Endothelial cell (in vitro differentiated cells): ENCODE measurements at places on chromosomes 2 and 18. TPM values are rescaled to one million over a fixed set of nuclear protein-coding genes. Genes with fewer than 3 reads are reported as not detected.

The SH3BP4 gene
- 58.6 TPM for total RNA-seq

The CCDC74A gene
- 16.0 TPM for total RNA-seq

The ITGB6 gene
- not detected for total RNA-seq

The RBM45 gene
- total RNA-seq, result 17.0 TPM

GRCh38 chr2:215136669-215137328 is 1.6 kb downstream of the ABCA12 start:
- H3K27me3 ChIP-seq, result no peaks in the 10 kb centered on the region
- H3K4me3 ChIP-seq, result no peak overlapping the region
- DNase-seq, result no peak
- no peaks in the 10 kb centered on the region for H3K4me1 ChIP-seq

DNA sequence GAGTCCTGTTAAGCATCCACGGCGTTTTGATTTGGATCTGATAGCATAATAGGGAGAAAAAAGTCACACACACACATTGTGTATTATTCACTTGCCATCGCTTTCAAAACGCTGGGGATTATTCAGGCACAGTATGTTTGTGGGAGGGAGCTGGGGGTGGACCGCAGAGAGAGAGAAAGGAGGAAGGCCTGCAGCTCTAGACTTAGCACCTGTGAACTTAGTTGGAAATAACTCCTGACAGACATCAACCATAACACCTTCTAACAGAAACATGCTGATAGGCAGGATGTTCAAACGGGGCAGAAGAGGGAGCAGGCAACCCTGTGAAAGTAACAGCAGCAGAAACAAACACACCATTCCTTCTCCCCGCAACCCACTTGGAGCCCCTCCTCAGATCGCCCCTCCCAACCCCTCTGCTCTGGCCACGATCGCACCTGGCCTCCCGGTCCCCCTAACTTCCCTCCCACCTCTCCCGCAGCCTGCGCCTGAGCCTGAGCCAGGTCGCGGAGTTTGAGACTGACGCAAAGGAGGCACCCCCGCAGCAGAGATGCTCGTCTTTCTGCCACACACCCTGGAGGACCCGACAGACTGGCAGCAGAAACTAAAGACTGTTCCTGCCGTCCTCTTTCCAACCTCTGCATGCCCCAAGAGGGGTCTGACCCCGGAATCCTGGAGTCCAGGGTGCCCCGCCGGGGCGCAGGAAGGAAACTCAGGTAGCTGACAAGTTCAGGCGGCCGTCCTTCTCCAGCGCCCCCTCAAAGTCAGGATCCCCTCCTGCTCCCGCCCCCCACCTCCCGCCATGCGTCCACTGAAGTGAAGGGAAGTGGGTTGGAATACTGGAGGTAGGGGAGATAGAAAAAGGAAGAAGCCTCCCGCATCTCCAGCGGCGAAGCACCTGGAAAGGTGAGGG is 738 bp downstream of the CHST9 start:
- peak overlapping the region; percentile 92 for H3K4me3 ChIP-seq
- peaks cover 6% of the 10 kb centered on the region for H3K4me1 ChIP-seq
- no peak overlapping the region for H3K27ac ChIP-seq
- no peaks in the 10 kb centered on the region for H3K36me3 ChIP-seq
- DNase-seq, result peak; percentile 15
- H3K27me3 ChIP-seq, result peaks cover 5% of the 10 kb centered on the region

DNA sequence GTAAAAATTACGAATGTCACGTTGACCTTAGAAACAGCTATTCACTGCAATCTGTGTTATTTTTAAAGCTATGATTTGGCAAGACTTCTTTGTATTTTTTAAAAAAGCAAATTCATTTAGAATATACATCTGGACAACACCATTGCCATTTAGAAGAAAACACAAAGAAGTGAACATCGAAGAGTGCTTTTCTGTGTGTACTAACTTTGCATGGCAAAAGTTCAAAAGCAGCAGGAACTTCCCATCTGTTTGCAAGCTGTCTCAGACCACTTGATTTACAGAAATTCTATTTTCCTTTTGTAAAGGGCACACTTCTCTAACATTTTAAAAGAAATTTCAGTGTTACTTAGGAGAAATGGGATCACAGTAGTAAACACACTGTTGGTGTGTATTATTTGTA is 145.9 kb downstream of the CALCRL start:
- no peaks in the 10 kb centered on the region for H3K27me3 ChIP-seq
- H3K36me3 ChIP-seq, result no peaks in the 10 kb centered on the region
- peaks cover 14% of the 10 kb centered on the region for H3K4me1 ChIP-seq
- no peak overlapping the region for H3K4me3 ChIP-seq

- H3K27me3 ChIP-seq, result no peaks in the 10 kb centered on the region
- H3K36me3 ChIP-seq, result no peaks in the 10 kb centered on the region
- no peak overlapping the region for H3K27ac ChIP-seq
- no peak for DNase-seq
These were observed 175.5 kb downstream of the OTX1 start for GRCh38 chr2:63225964-63226686.

DNA sequence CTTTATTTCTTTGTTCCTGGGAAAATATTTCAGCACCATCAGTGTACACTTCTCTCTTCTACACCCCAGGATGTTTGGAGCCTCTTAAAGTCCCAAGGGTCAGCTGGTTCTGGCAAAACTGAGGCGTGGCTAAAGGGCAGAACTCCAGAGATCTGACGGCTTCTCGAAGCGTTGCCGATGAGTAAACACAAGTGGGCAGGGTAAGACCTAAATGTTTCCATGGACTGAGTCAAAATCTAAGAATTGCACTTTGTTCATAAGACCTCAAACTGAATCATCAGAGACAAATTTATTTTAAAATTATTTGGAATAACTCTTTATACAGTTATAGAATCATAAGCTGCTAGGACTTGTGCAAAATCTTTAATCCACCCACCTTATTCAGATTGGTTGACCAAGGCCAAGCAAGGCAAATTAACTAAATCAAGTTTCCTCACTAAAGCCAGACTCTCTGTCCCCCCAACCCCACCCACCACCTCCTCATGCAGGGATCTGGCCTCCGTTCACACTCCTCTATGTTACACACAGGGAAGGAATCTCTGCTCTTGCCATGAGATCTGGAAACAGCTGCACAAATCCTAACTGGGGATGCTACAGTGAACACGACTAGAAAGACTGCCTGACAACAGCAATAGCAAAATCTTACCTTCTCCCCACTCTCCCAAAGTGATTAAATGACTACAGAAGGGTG is 342.6 kb upstream of the KLHL29 start:
- DNase-seq, result no peak
- no peaks in the 10 kb centered on the region for H3K4me1 ChIP-seq
- no peak overlapping the region for H3K27ac ChIP-seq
- no peak overlapping the region for H3K4me3 ChIP-seq
- no peaks in the 10 kb centered on the region for H3K36me3 ChIP-seq
- H3K27me3 ChIP-seq, result no peaks in the 10 kb centered on the region

DNA sequence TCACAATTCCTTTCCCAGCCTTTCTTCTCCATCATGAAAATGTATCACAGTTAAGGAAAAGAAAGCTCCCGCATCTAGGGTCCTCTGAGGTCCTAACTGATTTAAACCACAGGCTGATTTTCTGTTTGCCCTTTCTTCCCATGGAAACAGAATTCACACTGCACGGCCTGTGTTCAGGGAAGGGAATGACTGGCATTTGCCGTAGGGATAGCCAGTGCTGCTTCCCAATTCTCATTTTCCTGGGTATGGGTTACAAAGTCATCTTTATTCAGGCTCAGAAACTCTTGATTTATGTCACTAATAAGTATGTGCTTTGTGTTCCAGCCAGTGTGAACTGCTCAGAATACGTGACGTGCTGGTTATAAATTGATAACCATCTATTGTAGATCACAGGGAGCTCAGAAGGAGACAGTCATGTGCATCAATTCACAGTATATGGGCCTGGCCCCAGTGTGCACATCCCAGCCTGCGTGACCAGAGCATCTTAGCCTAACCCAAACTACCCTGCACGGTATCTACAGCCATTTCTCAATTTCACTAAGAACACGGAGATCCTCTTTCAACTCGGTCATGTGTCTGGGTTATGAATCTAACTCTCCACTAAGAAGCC is 163.3 kb downstream of the LRRC30 start:
- H3K36me3 ChIP-seq, result no peaks in the 10 kb centered on the region
- peaks cover 2% of the 10 kb centered on the region for H3K27me3 ChIP-seq
- no peaks in the 10 kb centered on the region for H3K4me1 ChIP-seq
- DNase-seq, result no peak
- H3K27ac ChIP-seq, result no peak overlapping the region

- no peak overlapping the region for H3K4me3 ChIP-seq
- peaks cover 4% of the 10 kb centered on the region for H3K36me3 ChIP-seq
- DNase-seq, result no peak
These were observed 468.9 kb upstream of the HS6ST1 start for GRCh38 chr2:128787616-128788015.

- H3K36me3 ChIP-seq, result no peaks in the 10 kb centered on the region
- H3K4me1 ChIP-seq, result no peaks in the 10 kb centered on the region
- H3K27me3 ChIP-seq, result no peaks in the 10 kb centered on the region
- no peak overlapping the region for H3K4me3 ChIP-seq
- H3K27ac ChIP-seq, result no peak overlapping the region
These were observed 573.8 kb downstream of the TSN start for GRCh38 chr2:122329278-122329677.

DNA sequence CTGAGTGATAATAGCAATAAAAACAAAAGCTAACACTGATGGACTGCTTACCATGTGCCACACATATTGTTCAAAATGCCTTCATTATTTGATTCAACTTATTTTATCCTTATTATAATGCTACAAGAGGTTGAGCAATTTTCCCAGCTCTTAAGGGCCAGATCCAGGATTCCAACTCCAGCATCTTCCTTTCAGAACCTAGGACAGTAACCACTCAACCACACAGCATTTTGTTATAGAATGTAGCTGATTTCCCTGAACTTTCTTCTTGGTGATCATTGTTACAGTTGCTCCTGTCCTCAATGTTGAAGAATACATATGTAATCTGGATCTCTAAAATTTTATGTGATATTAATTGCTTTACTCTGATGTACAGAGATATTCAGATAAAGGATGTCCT is 341.7 kb downstream of the PIK3C3 start:
- H3K4me1 ChIP-seq, result no peaks in the 10 kb centered on the region
- peaks cover 3% of the 10 kb centered on the region for H3K27me3 ChIP-seq
- no peaks in the 10 kb centered on the region for H3K36me3 ChIP-seq

- H3K27ac ChIP-seq, result no peak overlapping the region
- H3K4me1 ChIP-seq, result no peaks in the 10 kb centered on the region
- H3K27me3 ChIP-seq, result no peaks in the 10 kb centered on the region
- H3K4me3 ChIP-seq, result no peak overlapping the region
These were observed 603.5 kb downstream of the XIRP2 start for GRCh38 chr2:167491788-167492187.

GRCh38 chr2:101518578-101519492 is 43.9 kb upstream of the RFX8 start:
- DNase-seq, result peak; percentile 24
- H3K4me3 ChIP-seq, result peak overlapping the region; percentile 67
- H3K36me3 ChIP-seq, result peaks cover 3% of the 10 kb centered on the region

- peaks cover 2% of the 10 kb centered on the region for H3K4me1 ChIP-seq
- H3K27ac ChIP-seq, result no peak overlapping the region
- no peak overlapping the region for H3K4me3 ChIP-seq
- H3K36me3 ChIP-seq, result no peaks in the 10 kb centered on the region
- H3K27me3 ChIP-seq, result no peaks in the 10 kb centered on the region
- no peak for DNase-seq
These were observed 35.0 kb downstream of the EPB41L3 start for GRCh38 chr18:5508821-5509220.

- H3K27me3 ChIP-seq, result no peaks in the 10 kb centered on the region
- no peak for DNase-seq
- no peak overlapping the region for H3K4me3 ChIP-seq
- peaks cover 5% of the 10 kb centered on the region for H3K4me1 ChIP-seq
- H3K27ac ChIP-seq, result no peak overlapping the region
These were observed 21.1 kb downstream of the NBAS start for GRCh38 chr2:15539999-15540398.
